Activated CD8-positive, alpha-beta memory T cell treated with anti-CD3 and anti-CD28 coated beads for 1 hour (primary cell): ENCODE measurements at places on chromosomes 16 and 17.

GRCh38 chr16:75341564-75342307 lies 90.3 kb upstream of the BCAR1 start:
- no peak for DNase-seq

DNA sequence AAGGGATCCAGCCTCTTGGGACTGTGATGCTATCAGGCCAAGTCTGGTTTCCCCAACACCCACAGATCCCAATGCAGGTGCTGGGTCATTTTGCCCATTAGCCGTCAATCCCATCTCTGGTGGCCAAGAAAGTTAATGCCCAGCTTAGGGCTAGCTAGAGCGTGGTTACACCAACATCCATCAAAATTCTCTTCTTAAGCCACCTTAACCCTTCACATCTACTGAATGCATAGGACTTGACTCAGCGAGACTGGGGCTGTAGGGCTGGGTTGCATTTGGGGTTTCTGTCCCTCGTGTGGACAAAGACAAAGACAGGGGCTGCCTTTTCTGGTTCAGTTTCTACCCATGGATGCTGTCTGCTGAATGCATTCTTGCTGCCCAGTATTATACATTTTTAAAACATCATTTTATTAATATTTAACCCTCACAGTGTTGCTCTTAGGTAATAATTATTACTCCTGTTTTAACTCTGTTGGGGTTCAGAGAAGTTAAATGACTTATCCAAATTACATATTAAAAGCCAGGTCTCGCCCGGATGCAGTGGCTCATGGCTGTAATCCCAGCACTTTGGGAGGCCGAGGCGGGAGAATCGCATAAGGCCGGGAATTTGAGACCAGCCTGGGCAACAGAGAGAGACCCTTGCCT lies 141.1 kb upstream of the NOL11 start:
- DNase-seq: no peak

- DNase-seq: no peak
Observed at GRCh38 chr16:8530752-8531384, 59.4 kb downstream of the TMEM114 start.

- no peak for DNase-seq
Observed at GRCh38 chr17:62628831-62629555, 1.5 kb downstream of the MRC2 start.

- no peak for DNase-seq
Observed at GRCh38 chr16:86378128-86378527, 132.2 kb upstream of the FOXF1 start.

- no peak for DNase-seq
Observed at GRCh38 chr16:16099320-16099719, 124.0 kb downstream of the ABCC6 start.

GRCh38 chr17:15273141-15273793 lies 8.1 kb upstream of the PMP22 start:
- no peak for DNase-seq

DNA sequence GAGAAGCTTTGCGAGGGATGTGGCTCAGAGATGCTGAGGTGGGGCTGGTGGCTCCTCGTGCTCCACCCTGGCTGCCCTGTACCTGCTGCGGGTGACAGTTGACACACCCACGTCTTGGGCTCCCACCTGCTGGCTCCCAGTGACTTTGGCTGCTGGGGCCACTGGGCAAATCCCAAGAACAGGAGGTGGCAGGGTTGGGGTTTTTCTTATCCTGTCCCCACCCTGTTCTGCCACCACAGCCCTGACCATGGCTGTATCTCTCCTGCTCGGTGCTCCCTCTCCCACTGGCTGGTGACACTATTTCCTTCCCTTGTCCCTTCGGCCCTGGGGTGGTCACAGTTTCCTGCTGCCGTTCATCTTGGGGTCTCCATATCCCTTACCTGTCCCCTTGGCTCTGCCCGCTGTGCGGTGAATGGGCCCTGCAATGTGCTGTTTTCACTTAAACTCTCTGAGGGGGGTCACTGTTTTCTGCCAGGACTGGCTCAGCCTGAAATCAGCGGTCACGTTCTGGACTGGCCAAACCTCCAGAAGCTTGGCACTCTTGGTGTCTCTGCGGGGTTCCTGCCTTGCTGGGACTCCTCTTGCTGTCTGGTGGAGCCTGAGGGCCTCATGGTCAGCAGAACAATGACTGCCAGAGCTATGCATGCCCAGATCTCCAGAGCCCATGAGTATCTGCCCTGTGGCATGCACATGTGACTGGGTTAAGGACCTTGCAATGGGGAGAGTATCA lies 144.2 kb downstream of the IRF8 start:
- DNase-seq: no peak

GRCh38 chr16:13906168-13907089 lies 13.5 kb upstream of the ERCC4 start:
- no peak for DNase-seq

- no peak for DNase-seq
Observed at GRCh38 chr17:3750926-3751325, 27.2 kb downstream of the HASPIN start.

GRCh38 chr17:53273126-53273525 lies 549.6 kb upstream of the KIF2B start:
- no peak for DNase-seq

DNA sequence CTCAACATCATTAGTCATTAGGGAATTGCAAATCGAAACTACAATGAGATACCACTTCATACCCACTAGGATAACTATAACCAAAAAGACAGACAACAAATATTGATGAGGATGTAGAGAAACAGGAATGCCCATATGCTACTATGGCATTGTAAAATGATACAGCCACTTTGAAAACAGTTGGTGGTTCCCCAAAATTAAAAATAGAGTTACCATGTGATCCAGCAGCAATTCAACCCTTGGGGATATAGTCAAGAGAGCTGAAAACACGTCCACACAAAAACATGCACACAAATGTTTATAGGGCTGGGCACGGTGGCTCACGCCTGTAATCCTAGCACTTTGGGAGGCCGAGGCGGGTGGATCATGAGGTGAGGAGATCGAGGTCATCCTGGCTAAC lies 10.0 kb upstream of the PECAM1 start:
- no peak for DNase-seq

GRCh38 chr16:55471448-55472097 lies 7.4 kb upstream of the MMP2 start:
- DNase-seq: no peak

GRCh38 chr16:77353587-77354263 lies 81.1 kb downstream of the ADAMTS18 start:
- no peak for DNase-seq

DNA sequence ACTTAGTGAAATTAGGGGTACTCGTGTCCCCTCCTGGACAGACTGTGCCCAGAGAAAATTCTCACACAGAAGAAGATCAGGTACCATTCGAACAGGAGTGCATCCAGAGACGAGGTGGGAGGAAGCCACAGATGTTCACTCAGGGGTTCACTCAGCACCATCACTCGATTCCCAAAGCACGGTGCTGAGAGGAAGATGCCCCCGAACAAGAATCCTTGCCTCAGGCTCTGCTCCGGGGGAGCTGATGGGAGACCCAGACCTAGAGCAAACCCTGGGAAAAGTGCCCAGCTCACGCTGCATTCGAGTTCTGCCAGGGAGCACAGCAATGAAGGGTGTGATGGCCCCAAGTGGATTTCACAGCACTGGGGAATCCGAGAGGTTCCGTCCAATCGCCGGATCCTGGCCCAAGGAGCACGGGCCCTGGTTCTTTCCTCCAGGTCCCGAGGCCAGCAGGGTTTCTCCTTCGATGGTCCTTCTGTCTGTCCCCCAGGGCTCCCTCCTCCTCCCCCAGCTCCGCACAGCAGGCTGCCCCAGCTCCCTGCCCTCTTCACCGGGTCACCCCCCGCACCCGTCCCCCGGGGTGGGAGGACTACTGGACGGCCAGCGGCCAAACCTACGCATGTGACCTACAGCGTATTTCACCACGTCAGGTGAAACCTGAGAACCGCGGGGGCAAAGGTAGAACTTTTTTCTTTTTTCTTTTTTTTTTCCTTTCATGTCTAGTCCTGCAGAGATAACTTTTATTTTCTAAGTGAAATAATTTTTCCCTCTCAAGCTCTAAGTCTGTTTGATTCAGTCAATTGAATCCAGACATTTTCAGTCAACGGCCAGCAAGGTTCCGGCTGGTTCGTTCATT lies 10.2 kb upstream of the UBE2I start:
- no peak for DNase-seq

DNA sequence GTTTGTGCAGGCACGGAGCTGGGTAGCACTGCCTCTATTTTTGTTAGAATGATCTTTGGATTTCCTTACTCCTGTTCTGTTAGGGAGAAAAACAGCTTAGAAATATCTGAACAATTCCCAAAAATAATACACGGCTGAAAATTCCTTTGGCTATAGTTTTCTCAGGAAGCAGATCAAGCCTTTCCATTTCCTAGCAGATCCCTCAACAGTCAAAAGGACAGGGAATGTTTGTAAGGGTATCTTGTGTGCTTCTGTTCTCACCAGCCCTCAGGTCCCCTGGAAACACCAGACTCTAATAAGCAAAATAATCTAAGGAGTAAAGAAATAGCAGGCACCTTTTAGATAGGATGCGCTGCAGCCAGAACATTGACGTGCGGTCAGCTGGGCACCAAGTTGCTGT lies 30.5 kb upstream of the WSB1 start:
- DNase-seq: no peak

DNA sequence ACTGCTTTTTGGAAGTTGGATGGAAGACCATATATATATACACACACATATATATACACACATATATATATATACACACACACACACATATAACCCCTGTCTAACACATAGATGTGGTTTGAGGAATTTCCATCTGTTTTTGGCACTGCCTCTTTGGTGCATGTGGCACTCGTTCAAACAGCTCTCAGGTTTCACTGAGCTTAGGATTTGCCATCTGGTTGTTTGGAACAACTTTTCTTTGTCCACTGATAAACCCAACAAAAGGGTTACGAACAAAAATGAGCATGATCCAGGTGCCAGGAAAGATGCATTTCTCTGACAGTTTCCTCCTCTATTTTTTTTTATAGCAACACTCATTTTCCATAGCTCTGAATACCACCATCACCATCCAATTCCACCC lies 14.6 kb upstream of the KCNJ16 start:
- DNase-seq: no peak
